ENCODE measurements at places on chromosomes 6 and 20.

DNA sequence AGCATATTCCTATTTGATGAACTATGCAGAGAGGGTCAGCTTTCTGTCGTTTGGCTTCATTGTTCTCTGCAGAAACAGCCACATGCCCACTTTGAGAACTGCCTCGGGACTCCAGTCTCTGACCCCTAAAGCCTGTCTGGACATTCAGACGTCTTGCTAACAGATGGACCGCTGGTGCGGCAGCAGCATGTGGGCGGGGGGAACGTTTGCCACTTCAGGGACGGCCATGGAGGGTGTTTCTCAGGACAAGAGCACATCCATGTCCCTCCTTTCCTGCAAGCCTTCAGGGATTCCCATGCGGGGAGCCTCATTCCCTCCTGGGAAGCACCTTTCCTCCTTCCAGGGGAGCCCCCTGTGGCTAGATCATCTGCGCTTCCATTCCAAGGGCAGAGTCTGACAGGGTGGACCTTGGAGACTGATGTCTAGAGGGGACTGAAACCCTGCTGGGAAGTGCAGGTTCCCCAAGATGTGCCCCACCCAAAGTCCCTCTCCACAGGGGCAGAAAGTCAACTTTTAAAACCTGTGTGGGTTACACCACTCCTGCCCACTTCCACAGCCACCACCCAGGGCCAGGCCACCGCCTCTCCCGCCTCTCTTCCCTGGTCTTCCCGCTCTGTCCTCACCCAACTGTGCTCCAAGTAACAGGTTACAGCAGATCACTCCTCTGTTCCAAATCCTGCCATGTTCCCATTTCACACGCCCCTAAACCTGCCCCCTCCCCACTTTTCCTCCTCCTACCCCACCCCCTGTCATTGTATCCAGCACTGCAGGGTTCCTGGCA lies 94.8 kb upstream of the PMEPA1 start:
- no peak for DNase-seq

- no peak for DNase-seq
Measured at GRCh38 chr20:4774207-4774606, 52.5 kb downstream of the PRND start.

DNA sequence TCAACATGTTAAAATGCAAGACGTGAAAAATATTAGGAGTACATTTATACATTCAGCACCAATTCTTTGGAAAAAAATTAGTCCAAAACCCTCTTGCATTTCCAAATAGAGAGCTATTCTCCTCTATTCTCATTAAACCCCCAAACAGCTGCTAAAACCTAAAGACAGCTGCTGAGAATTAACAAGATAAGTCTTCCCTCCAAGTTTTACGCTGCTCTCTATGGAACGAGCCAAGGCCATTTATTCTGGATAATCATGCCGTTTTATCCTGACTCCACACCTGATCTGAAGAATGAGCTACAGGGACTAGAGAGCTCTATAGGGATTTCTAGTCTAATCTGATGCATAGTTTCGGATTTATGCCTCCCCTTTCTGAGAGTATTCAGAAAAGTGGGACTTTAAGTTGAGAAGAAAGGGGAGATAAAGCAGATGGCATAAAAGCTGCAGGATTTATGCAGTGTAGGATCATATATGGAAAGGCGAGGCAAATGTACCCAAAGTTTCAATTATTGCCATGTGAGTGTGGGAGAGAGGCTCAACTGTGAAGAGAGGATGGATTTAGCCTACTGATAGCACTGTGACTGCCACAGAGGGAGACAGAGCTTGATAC lies 64.7 kb upstream of the HS3ST5 start:
- DNase-seq: no peak

GRCh38 chr6:27668442-27669294 lies 195.8 kb upstream of the ZNF184 start:
- DNase-seq: no peak

Measured in fibroblast of skin of left quadriceps (primary cell).